NCI-H510A treated with DMSO at 0.1 percent for 48 hours (cell line): ENCODE measurements at places on chromosomes 5 and 9.

DNA sequence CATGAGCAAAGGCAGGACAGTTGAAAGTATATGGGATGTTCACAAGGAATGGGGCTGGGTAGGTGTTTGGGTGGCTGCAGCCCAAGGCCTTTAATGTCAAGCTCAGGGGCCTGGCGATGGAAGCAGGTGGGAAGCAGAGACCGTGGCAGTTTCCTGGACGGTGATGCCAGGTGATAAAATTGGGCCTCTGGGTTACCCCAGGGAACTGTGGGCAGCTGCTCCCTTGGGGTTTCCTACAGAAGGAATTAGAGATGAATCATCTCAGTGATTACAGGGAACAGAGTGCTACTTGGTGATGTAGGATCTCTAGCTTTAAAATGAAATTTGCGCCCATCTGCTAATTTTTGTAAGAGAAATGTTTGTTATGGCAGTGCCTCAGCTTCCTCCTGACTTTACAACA is 39.2 kb downstream of the TSTD2 start:
- no peak for DNase-seq

DNA sequence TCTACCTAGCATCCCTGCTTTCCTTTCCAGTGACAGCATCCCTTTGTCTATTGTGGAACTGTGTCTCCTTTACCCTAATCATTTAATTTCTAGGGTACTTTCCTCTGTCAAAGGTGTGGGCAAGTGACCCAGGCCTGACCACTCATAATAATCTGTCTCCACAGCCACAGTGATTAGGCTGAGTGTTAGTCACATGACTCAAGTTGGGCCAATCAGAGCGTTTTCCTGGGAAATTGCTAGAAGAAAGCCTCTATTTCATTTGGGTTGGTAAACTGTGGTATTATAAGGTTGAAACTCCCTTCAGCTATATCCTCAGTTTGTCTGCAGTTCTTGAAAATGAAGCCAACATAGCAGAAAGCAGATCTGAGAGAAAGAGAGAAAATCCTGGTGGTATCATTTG is 14.2 kb upstream of the AP3B1 start:
- DNase-seq: no peak

DNA sequence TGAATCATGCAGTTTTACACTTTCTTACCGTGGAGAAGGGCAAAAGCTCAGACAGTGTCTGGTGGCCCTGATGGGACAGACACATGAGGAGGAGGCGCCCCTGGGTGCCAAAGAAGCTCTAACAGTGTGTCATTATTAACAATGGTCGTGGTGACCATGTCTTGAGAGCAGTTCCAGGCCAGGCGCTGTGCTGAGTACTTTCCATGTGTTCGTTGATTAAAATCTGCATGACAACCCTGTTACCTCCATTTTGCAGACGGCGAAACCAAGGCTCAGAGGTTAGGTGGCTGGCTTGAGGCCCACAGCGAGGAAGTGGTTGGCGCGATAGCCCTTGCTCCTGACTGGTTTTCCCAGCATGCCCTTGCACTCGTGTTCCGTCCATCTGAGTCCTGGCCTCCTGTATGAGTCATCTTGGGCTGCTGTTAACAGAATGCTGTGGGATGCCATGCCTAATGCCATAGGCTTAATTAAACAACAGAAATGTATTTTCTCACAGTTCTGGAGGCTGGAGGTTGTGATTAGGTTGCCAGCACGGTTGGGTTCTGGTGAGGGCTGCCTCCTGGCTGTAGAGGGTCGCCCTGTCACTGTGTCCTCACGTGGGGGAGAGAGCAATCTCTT is 92.0 kb downstream of the AMBP start:
- DNase-seq: no peak

DNA sequence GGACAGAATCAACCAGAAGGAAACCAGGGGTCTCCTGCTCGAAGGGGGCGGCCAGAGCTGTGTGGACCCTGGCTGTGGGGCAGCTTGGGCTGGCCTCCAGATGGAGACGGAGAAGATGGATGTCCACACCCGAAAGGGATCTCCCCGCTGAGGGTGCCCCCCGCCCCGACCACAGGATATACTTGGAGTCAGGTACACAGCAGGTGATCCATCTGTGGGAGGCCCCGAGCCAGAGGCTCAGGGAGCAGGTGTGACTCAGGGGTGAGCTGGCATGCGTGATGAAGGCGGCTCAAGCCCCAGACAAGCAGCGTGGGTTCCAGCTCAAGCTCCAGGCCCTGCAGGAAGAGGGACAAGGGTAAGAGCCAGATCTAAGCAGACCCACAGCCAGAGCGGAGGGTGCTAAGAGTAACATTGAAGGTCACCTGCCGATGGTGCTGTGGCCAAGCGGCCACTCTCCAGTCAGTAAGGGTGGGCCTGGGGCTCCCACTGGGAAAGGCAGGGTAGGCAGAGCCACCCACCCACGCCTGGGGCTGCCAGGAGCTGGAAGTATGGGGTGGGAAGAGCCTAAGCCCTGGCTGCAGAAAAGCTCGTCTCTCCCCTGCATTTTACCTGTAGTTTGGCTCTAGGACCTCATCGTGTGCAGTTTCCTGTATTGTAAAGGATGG is 30.6 kb upstream of the MVB12B start:
- DNase-seq: no peak

- DNase-seq: no peak
These were observed 12.1 kb downstream of the PDCL start for GRCh38 chr9:122816163-122816867.

GRCh38 chr5:34865091-34865490 is 26.1 kb downstream of the TTC23L start:
- DNase-seq: no peak

DNA sequence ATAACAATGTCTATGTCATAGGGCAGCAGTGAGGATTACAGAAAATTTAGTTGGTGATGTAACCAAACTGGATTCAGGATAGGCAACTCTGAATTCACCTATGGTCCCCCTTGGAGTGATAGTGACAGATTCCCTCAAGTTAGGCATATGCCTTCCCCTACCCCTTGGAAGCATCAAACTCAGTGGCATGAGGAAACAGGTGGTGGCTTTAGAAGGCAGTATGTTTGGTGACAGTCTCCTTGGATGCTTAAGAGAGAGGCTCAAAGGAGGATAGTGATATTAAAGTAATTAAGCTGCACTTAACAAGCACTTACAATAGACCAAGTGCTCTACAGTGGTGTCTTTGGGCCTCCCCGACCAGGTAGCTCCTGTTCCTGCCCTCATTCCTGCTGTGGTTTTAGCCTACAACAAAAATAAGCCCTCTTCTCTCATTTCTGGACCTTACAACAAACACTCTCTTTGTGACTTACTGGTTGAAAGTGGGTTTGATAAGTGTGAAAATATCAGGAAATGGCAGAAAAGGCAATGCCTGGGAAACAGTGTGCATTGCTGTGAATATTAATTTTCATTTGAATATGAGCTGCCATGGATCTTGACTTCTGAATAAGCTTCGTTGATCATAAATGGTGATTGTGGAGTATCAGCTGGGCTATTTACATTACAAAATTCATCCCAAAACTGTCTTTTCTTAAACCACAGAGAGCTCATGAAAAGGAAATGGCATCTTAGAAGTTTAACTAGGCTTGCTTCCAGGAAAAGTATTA is 29.2 kb downstream of the NR4A3 start:
- no peak for DNase-seq

- DNase-seq: no peak
These were observed 69.7 kb upstream of the DAPK1 start for GRCh38 chr9:87427851-87428506.

DNA sequence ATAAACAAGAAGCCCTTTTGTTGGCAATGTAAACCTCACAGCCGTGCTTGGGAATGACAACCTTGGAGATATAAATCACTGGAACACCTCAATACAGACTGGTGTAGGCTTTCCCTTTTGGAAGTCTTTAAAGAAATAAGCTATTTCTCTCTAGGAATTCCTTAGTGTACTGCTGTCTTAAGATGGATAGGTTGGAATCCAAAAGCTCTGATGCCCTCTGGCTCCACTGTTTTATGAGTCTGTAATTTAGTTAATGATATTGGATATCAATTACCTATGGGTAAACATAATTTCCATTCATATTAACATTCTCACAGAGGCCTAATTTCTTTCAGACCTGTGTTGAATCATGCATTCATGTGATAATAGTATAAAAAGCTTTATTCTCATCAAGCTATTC is 435.9 kb upstream of the MPDZ start:
- no peak for DNase-seq

DNA sequence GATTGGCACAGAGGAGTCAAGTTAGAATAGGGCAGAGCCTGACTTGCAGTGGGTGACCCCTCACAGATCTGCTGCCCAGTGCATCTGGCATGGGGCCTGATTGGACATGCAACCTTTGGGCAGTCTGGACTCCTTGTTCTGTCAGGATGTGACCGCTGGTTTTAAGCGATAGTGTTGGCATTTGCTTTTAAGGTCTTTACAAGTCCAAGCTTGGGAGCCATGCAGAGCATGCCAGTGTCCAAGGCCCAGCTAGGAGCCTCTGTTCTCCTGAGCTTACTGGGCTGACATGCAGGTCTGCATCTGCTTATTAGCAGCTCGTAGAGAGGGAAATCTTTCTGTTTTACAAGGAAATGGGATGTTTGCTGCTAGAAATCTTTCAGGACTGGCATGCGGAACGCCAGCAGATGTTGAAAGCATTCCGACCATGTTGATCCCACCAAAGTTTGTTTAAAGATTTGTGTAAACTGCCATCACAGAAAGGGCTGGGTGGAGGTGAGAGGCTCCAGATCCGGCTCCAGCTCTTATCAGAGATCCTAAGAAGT is 27.5 kb downstream of the GADD45G start:
- DNase-seq: no peak

DNA sequence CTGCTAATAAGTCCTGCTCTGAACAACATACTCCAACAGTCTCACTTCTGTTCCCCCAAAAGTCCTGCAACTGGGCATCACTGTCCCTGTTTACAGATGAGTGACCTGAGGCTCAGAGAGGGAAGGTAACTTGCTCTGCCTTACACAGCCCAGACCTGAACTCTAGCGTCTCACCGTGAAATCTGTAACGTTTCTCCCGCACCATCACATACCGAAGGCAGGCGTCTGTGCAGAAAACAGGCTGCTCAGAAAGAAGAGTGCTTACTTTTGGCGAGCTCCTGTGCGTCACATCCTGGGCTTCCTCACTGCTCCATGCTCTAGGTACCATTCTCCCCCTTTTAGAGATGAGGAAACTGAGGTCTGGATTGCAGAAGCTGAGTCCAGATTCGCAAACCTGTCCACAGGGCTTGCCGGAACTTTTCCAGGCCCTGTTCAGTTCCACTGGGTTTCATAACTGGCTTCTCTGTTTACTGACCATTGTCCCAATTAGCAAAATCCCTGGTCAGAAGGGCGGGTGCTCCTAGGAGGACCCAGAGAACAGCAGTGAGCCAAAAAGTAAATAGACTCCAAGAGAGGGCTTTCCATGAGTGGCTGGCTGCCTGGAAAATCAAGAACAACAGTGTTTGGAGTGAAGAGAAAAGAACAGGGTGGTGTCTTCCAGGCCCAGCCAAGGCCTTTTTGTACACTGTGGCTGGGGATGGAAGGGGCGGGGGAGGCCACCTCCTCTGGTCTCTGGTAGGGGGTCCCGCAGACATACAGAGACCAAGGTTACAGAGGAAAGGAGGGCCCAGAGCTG is 27.1 kb downstream of the GSN start:
- DNase-seq: no peak

GRCh38 chr9:129281506-129282145 is 103.6 kb upstream of the IER5L start:
- DNase-seq: no peak

DNA sequence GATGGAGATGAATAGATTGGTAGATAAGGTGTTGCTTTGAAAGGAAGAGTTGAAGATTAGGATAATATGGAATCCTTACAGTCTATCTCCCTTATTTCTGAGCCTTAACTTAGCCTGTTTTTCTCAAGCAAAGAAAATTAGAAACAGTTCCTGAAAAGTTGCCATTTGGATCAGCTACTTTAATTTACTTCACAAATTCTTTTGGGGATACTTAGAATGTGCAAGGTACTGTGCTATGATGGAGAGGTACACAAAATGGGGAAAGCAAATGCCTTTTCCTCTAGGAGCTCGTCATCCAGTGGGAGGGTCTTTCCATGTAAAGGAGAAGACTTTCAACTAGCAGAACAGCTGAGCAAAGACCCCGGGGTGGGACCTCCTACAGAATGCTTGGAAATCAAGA is 51.1 kb upstream of the SMARCA2 start:
- DNase-seq: no peak

DNA sequence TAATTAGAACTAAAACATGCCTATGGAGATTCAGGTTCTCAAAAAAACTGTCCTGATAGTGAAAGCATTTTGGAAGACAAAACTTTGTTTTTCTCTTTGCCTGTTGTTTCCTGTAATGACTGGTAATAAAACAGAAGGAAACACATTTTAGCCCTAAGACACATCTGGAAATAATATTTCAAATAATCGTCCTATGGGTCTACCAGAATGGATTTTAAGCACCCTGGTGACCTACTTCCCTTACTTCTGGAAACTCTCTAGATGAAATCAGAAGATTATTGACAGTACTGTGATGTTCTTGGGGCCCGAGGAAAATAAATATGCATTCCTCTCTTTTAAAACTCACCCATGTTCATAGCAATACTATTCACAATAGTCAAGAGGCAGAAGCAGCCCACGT is 110.1 kb upstream of the TLE4 start:
- no peak for DNase-seq

GRCh38 chr9:93900436-93900819 is 54.7 kb downstream of the BARX1 start:
- DNase-seq: no peak

GRCh38 chr5:1888541-1889251 is 6.0 kb upstream of the IRX4 start:
- no peak for DNase-seq

DNA sequence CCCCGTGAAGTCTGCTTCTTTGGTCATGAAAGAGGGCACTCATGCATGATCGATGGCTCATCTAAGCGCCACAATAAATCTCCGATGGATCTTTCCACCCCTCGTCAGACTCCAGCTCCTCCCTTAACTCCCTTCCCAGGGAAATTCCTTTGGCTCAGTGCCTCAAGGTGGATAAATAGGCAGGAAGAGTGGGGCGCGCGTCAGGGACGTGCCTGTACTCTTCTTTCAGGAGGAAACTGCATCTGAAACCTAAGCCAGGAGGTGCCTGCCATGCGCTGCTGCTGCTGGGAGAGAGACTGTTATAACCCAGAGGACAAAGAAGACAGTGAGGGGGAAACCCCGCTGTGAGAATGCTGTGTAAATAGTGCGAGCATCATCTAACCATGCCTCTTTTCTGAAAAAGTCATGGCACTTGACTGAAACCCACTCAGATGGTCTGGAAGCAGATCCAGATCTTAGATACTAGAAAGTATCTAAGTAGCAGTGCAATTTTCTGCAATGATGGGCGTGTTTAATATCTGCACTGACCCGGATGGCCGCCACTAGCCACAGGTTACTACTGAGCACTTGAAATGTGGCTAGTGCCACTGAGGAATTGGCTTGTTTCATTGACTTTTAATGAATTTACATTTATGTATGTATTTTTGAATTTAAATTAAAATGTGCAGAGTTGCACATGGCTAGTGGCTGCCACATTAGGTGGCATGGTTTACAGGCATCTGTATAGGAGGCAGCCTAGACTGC is 120.3 kb upstream of the BASP1 start:
- peak; percentile 83 for DNase-seq

- DNase-seq: no peak
These were observed 215.2 kb downstream of the SMARCA2 start for GRCh38 chr9:2230362-2230761.
